ENCODE measurements at places on chromosomes 1 and 21. TPM values are rescaled to one million over a fixed set of nuclear protein-coding genes. Genes with fewer than 3 reads are reported as not detected.

DNA sequence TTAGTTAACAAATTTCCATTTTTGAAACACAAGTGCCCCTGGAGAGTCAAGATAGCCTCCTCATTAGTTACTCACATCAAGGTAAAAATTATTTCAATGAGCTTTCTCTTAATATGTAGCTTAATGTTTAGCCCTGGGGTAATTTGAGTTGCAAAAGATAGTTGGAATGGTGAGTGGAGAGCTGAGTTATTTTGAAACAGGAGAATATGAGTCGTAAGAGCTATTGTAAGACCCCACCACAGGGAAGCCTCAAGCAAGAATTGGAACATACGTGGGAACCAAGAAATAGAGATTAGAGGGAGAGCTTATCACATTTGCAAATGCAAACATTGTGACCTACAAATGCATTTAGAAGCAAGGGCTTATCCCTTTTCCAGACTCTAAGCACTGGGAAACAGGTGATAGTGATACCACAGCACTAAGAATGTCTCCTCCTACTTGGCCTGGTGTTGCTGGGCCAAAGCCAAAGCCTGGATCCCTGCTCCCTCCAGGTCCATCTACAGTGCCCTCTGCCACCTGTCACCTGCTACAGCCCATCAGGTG lies 635.1 kb downstream of the PTPRC start:
- H3K36me3 ChIP-seq = no peaks in the 10 kb centered on the region
- no peak for DNase-seq
- no peaks in the 10 kb centered on the region for H3K27me3 ChIP-seq
- H3K4me3 ChIP-seq = no peak overlapping the region

GRCh38 chr1:224203243-224204016 lies 20.4 kb downstream of the DEGS1 start:
- H3K27ac ChIP-seq = peak overlapping the region; percentile 83
- H3K27me3 ChIP-seq = no peaks in the 10 kb centered on the region
- peak; percentile 69 for DNase-seq
- H3K36me3 ChIP-seq = no peaks in the 10 kb centered on the region
- peaks cover 7% of the 10 kb centered on the region for H3K4me1 ChIP-seq

Gene GRHL3
- 4.0 TPM for total RNA-seq

- no peak overlapping the region for H3K4me3 ChIP-seq
- no peak for DNase-seq
- no peaks in the 10 kb centered on the region for H3K27me3 ChIP-seq
- H3K27ac ChIP-seq = no peak overlapping the region
- peaks cover 4% of the 10 kb centered on the region for H3K36me3 ChIP-seq
Observed at GRCh38 chr1:228098323-228098931, 4.7 kb downstream of the C1orf35 start.

GRCh38 chr1:92291372-92291999 lies 7.3 kb downstream of the GLMN start:
- no peaks in the 10 kb centered on the region for H3K36me3 ChIP-seq
- H3K4me3 ChIP-seq = no peak overlapping the region
- no peaks in the 10 kb centered on the region for H3K4me1 ChIP-seq
- no peaks in the 10 kb centered on the region for H3K27me3 ChIP-seq
- no peak overlapping the region for H3K27ac ChIP-seq

- H3K27ac ChIP-seq = no peak overlapping the region
- no peaks in the 10 kb centered on the region for H3K27me3 ChIP-seq
- no peak overlapping the region for H3K4me3 ChIP-seq
- no peaks in the 10 kb centered on the region for H3K36me3 ChIP-seq
- H3K4me1 ChIP-seq = no peaks in the 10 kb centered on the region
- DNase-seq = no peak
Observed at GRCh38 chr1:187691439-187691838, 862.7 kb downstream of the PLA2G4A start.

Gene INSRR
- 0.33 TPM for total RNA-seq

Gene C8B
- total RNA-seq = not detected

DNA sequence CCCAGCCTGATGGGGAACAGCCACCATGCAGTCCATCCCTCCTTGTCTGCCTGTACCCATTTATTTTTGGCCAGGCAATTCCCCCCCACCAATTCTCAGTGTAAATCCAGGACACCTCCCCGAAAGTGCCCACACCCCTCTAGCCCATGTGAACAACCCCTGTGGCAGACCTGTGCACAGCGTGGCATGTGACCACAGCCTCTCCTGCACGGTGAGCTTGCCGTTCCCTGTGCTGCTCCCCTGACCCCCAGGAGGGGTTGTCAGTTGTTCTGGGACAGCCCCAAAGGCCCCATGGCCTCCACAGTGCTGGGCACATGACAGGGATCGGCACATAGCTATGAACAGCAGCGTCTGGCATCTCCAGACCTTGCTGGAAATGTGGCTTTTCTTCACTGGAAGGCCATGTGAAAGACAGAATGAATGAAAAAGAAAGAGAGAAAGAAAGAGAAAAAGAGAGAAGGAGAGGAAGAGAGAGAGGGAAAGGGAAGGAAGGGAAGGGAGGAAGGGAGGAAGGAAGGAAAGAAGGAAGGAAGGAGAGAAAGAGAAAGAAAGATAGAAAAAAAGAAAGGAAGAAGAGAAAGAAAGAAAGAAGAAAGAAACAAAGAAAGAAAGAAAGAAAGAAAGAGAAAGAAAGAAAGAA lies 3.9 kb downstream of the CAPN9 start:
- no peaks in the 10 kb centered on the region for H3K27me3 ChIP-seq
- DNase-seq = no peak
- H3K4me3 ChIP-seq = no peak overlapping the region
- peak overlapping the region; percentile 60 for H3K27ac ChIP-seq
- H3K36me3 ChIP-seq = no peaks in the 10 kb centered on the region

GRCh38 chr1:37593726-37594125 lies 2.0 kb downstream of the GNL2 start:
- H3K4me3 ChIP-seq = no peak overlapping the region
- DNase-seq = no peak
- H3K36me3 ChIP-seq = peaks cover 17% of the 10 kb centered on the region
- H3K4me1 ChIP-seq = peaks cover 21% of the 10 kb centered on the region
- H3K27me3 ChIP-seq = no peaks in the 10 kb centered on the region

Gene ZFP69B
- 1.2 TPM for total RNA-seq

Gene TMEM54
- 109 TPM for total RNA-seq

GRCh38 chr1:14517841-14518180 lies 80.7 kb upstream of the KAZN start:
- H3K27me3 ChIP-seq = no peaks in the 10 kb centered on the region
- no peak for DNase-seq
- no peaks in the 10 kb centered on the region for H3K4me1 ChIP-seq
- H3K4me3 ChIP-seq = no peak overlapping the region
- no peaks in the 10 kb centered on the region for H3K36me3 ChIP-seq
- H3K27ac ChIP-seq = peak overlapping the region; percentile 75

- no peaks in the 10 kb centered on the region for H3K27me3 ChIP-seq
- H3K4me3 ChIP-seq = no peak overlapping the region
- H3K4me1 ChIP-seq = no peaks in the 10 kb centered on the region
- DNase-seq = no peak
- H3K36me3 ChIP-seq = no peaks in the 10 kb centered on the region
Observed at GRCh38 chr1:158527190-158527815, 26.9 kb downstream of the OR6Y1 start.

DNA sequence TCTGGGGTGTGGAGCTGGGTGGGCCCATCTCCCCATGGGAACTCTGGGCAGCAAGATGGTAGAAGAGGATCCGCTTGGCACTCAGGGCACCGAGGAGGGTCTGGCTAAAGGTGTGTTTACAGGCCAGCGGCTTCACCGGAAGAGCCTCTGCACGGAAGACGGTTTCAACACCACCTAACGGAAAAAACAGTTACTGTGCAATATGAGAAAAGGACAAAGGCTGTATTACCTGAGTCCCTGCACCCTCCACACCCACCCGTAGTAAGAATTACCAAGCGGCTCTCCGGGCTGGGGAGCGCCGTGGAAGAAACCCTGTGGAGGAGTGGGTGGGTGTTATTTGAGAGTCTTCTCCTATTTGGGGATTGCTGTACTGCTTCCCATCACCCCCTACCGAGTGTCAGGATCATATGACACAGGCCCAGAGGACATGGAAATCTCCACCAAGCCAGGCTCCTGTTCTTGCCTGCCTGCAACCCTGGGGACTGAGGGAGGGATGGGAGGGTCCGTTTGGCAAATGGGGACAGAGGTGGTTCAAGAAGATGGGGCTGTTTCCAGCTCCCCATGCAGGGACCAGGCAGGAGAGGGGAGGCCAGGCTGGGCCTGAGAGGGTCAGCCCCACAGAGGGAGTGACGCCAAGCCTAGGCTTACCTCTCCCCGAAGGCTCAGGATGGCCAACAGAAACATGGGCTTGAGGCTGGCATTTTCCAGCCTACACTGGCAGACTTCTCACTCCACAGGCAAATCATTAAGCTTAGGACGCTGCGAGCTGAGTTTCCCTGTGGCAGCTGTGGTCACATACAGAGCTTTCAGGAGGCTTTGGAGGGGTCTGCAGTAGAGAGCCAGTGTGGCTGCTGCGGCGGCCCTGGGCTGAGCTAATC lies 203.5 kb upstream of the TMEM51 start:
- H3K36me3 ChIP-seq = no peaks in the 10 kb centered on the region
- H3K4me3 ChIP-seq = no peak overlapping the region
- H3K27me3 ChIP-seq = no peaks in the 10 kb centered on the region
- peak overlapping the region; percentile 48 for H3K27ac ChIP-seq
- DNase-seq = no peak

Gene DNM3
- total RNA-seq = 7.5 TPM

Gene FHAD1
- 2.3 TPM for total RNA-seq

DNA sequence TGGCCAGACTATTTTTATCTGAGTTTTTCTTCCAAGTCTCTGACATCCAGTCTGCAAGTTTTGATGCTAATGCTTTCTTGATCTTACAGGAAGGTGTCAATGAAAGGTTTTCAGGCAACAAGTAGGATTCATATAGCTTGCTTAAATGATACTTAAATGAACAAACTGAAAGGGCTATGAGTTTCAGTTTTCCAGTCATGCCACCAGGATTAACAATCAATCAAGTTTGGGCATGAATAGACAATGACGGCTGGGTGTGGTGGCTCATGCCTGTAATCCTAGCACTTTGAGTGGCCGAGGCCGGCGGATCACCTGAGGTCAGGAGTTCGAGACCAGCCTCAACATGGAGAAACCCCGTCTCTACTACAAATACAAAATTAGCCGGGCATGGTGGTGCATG lies 34.3 kb upstream of the SLC16A1 start:
- no peaks in the 10 kb centered on the region for H3K27me3 ChIP-seq
- no peak overlapping the region for H3K4me3 ChIP-seq
- no peak overlapping the region for H3K27ac ChIP-seq
- H3K4me1 ChIP-seq = no peaks in the 10 kb centered on the region

Gene SPRR3
- total RNA-seq = not detected

DNA sequence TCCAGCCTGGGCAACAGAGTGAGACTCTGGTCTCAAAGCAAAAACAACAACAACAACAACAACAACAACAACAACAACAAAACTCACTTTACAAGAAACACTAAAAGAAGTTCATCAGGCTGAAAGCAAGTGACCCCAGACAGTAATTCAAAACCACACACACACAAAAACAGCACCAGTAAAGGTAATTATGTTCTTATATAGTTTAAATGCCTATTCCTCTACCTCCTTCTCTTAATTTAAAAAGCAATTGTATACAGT lies 1.7 kb downstream of the C1orf174 start:
- no peak overlapping the region for H3K4me3 ChIP-seq
- H3K27me3 ChIP-seq = no peaks in the 10 kb centered on the region
- H3K36me3 ChIP-seq = no peaks in the 10 kb centered on the region
- H3K27ac ChIP-seq = no peak overlapping the region
- H3K4me1 ChIP-seq = no peaks in the 10 kb centered on the region

Gene CFAP107
- total RNA-seq = not detected

Gene CRP
- 0.33 TPM for total RNA-seq

Gene AGMAT
- total RNA-seq = 0.32 TPM

DNA sequence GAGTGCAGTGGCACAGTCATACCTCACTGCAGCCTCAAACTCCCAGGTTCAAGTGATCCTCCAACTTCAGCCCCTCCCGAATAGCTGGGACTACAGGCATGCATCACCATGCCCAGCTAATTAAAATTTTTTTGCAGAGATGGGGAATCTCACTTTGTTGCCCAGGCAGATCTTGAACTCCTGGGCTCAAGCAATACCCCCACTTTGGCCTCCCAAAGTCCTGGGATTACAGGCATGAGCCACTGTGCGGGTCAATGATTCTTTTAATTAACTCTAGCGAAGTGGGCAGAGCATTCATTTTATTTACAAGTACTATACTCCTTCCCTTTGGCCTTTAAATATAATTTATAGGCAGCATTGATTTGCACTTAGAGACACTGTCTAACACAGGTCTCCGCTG lies 2.5 kb upstream of the OTUD3 start:
- no peak overlapping the region for H3K27ac ChIP-seq
- H3K4me3 ChIP-seq = no peak overlapping the region

DNA sequence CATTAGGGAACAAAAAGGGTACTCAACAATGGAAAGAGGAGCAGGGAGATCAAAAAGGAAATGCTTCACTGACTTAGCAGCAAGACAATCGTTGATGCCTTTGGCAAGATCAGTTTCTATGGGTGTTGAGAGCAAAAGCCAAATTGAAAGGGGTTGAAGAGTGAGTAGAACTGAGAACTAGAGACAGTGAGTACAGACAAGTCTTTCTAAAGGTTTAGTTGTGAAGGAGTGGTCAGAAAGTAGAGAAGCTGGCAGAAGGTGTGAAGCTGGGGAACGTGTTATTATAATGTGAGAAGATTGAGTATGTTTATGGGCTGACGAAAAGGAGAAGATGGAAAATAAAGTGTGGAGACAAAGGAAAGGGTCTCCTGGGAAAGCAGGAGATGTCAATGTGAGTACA lies 221.2 kb upstream of the USP25 start:
- H3K27me3 ChIP-seq = no peaks in the 10 kb centered on the region
- DNase-seq = no peak
- no peaks in the 10 kb centered on the region for H3K36me3 ChIP-seq
- H3K4me1 ChIP-seq = no peaks in the 10 kb centered on the region
- no peak overlapping the region for H3K4me3 ChIP-seq

Gene OR6N1
- not detected for total RNA-seq

Gene MATN1
- not detected for total RNA-seq

DNA sequence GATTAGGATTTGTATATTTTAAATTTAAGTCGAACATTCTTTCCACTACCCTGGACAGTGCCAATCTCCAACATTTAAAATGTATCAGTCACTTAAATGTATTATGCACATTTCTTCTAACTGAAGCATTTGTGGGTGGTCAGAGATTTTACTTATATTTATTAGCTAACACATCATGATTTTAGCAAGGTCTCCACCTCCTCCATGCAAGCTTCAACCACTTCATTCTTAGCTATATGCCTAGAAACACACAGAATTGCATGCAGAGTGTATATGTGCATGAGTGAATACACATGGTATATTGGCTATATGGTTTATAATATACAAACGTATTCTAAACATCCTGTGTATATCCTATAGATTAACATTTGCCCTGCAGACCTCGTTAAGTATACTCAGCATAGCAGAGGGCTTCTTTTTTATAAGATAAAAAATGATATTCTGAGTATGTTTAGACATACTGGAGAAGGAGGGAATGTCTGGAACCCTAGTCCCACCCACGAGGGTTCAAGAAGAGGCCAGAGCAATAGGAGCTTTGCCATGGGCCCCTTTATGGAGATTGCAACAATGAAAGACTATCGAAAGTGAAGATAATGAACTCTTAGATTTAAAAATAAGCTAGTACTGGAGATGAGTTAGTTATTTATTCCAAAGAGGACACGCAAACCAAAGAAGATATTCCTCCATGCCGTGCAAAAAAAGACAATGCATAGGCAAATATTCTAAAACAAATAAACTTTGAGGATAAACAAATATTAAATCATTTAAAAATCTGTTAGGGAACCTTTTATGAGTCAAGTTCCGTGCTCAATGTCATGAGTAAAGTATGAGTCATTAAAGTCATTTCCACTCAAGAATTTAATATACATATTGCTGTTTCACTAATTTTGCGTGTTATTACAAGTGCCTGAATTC lies 480.4 kb downstream of the SIPA1L2 start:
- H3K27ac ChIP-seq = no peak overlapping the region
- DNase-seq = no peak
- H3K27me3 ChIP-seq = no peaks in the 10 kb centered on the region
- H3K36me3 ChIP-seq = no peaks in the 10 kb centered on the region
- no peak overlapping the region for H3K4me3 ChIP-seq
- no peaks in the 10 kb centered on the region for H3K4me1 ChIP-seq

Gene ESPN
- total RNA-seq = not detected

All from breast epithelium (tissue), 4 donors.